ENCODE measurements at places on chromosomes 11 and 22.

DNA sequence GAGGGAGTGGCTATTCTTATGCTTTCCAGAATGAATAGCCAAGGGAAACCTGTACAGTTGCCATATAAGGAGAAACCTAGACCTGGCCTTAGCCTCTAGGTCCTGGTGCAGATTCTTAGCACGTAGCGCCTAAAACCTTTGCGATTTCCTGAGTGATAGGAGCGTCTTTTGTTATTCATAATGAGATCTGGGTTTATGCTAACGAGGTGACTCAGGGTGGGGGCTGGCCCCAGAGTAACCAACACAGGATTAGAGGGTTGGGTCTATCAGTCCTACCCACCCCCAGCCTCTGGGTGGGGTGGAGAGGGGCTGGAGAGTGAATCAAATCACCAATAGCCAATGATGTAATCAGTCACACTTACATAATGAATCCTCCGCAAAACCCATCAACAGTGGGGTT lies 73.4 kb upstream of the PARVG start:
- no peak for DNase-seq

DNA sequence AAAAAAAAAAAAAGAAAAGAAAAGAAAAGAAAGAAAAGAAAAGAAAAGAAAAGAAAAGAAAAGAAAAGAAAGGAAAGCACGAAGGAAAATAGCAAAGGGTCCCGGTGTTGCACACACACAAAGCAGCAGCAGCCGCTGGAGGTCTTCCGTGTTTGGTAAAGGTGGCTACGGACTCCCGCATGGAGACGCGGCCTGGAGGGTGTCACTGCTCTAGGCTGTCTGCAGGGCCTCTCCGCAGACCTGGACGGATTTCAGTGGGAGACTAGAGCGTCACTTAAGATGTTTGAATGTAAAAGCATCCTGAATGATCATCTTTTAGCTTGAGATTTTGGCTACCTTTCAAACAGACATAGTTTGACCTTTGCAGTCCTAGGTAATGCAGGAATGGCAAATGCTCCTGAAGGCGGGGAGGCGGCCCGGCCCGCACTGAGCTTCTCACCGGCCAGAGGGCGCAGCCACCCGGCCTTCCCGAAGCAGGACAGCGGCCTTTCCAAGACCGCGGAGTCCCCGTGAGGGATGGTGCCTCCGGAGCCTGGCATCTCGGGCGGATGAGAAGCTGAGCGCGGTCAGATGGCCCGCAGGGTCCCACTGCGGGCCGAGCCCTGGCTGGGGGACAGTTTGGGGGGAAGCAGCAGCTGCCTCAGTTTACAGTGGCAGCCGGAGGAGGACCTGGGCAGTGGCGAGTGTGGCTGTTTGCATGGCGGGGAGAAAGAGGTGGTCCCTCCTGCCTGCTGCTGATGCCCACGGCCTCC lies 18.5 kb downstream of the KRTAP5-5 start:
- DNase-seq: no peak

GRCh38 chr22:42468841-42469240 lies 36.6 kb upstream of the NFAM1 start:
- DNase-seq: no peak

DNA sequence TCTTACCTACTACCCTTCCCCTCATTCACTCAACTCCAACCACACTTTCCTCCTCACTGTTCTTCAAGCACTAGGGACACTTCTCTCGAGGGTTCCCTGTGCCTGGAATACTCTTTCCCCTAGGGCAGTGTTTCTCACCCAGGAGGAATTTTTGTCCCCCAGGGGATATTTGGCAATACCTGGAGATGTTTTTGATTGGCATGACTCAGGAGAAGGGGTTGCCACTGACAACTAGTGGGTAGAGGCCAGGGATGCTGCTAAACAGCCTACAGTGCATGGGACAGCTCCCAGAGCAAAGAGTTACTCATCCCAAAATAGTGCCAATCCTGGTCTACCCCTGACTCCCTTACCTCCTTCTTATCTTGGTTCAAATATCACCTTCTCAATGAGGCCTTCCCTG lies 40.0 kb downstream of the BTG4 start:
- no peak for DNase-seq

DNA sequence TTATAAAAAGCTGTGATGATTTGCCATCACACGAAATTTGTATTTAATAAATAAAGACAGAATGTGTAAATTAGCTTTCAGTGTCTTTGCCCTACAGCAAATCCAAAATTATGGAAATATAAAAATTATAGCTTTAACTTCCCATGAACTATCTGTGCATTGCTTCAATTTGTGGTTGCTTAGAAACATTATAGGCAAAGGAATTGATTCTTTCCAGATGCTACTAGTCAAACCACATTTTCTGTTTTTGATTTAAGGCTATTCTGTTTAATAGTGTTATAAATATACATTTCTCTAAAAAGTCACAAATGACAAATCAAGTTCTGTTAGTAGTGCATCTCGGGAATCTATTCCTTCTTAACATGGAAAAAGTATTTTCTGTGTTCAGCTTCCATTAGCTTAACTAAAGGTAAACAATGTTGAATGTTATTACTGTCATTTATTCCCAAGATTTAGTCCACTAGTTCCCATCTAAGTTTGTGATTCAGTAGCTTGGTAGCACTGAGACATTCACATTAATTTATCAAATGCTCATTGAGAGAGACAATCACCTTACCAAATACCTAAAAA lies 1086.3 kb upstream of the CCDC90B start:
- no peak for DNase-seq

DNA sequence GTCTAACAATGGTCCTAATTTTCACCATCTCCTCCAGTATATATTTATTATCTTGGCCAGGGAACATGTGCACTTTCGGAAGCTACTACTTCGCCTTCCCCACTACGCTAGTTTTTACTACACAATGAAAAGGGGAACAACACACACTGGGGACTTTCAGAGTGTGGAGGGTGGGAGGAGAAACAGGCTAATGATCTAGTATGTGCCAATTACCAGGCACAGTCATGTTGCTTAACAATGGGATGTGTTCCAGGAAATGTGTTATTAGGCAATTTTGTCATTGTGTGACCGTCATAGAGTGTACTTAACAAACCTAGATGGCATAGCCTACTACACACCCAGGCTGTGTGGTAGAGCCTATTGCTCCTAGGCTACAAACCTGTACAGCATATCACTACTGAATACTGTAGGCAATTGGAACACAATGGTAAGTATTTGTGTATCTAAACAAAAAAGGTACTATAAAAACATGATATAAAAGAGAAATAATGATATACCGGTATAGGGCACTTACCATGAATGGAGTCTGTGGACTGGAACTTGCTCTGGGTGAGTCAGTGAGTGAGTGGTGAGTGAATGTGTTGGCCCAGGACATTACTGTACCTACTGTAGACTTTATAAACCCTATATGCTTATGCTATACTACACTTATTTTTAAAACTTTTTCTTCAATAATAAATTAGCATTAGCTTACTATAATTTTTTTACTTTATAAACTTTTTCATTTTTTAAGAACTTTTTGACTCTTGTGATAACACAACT lies 20.1 kb upstream of the CUL5 start:
- DNase-seq: no peak

DNA sequence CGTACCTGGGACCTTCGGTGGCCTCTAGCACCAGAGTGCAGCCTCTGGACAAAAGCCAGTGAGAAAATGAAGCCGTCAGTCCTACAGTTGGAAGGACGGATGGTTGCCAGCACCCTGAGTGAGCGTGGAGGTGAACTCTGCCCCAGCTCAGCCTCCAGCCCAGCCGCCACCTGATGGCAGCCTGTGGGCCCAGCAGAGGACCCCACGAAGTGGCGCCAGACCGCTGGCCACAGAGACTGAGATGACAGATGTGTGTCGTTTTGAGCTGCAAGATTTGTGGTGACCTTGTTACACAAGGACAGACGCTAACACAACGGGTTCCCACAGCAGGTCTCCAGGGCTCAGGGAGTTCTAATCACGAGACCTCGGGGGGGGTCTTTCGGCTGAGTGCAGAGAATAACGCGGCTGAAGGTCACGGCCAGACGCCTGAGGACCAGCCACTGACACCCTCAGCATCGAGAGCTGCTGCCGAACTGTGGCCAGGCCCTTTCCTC lies 75.0 kb downstream of the BRD1 start:
- peak; percentile 45 for DNase-seq

DNA sequence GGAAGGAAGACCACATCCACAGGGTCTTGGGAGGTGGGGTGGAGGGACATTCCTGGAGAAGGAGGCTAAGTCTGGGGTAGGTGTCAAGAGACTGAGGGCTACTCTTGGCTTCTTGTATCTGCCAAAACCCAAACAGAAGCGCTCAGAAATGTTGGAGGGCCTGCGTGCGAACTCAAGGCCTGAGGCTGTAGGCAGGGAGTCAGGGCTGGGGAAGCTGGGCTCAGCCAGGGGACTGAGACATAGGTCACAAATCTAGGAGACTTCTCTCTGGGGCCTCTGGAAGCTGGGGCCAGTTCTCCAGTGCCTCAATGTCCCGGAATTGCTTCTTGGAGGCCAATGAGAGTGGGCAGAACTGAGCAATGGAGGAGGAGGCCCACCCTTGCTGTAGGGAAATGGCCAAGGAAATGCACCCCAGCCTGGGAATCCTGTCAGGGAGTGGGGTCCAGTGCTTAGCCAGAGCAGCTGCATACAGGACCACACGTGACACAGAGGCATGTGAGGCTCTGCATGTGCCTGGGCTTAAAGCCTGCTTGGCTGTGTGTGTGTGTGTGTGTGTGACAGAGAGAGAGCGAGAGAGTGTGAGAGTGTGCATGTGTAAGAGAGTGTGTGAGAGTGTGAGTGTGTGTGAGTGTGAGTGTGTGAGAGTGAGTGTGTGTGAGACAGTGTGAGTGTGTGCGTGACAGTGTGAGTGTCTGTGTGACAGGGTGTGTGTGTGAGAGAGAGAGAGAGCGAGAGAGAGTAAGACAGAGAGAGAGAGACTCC lies 141.3 kb downstream of the ST3GAL4 start:
- peak; percentile 21 for DNase-seq

DNA sequence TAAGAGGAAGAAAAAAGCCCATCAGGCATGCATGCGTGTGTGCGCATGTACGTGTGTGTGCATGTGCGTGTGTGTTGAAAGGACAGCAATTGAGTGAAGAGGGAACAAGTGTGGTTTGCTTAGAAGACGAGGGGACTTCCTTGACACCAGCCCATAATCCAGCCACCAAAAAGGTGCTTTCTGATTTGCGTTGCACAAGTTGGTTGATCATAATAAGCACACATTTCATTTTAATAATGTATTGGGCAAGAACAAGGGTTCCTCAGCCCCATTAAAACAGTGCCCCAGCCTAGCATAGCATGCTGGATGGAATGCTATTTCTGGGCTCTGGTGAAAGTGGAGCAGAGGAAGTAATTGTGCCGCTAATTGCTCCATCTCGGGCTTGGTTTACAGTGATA lies 493.2 kb downstream of the MIAT start:
- DNase-seq: no peak

DNA sequence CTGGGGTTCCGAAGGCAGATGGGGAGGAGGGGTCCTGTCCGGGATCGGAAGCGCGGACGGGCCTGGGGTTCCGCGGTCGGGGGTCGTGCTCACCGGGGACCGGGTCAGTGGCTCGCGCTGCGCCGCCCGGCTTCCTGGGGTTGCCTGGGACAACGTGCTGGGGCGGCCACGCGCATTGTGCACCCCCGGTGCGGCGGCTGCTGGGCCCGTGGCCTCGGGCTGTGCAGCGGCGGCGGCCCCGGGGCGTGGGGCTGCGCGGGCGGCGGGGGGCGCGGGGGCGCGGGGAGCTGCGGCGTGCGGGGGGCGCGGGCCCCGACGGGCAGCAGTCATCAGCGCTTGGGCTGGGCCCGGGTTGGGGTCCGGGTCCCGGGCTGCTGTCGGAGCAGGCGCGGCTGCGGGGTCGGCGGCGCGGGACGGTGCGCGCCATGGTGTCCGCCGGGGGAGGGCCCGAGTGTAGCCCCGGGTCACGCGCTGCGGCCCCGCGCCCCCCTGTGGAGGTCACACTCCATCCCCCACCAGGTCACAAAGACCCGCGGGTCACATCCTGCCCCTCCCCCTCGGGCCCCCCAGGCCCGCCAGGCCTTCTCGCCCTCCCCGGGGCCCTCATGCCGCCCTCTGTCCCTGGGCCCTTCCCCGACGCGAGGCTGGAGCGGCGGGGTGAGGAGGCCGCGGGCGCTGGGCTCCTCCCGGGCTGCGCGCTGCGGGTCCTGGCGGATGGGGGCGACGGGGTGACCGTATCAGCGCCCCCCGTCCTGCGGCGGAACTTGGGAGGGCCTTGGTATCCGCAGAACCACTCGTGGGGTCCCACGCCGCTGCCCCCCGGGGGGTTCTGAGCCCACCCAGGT lies at the start of gene TTLL8:
TSS of gene TTLL8 (minus strand) at position 238 of the 845 bp plus-strand sequence.
- DNase-seq: no peak

DNA sequence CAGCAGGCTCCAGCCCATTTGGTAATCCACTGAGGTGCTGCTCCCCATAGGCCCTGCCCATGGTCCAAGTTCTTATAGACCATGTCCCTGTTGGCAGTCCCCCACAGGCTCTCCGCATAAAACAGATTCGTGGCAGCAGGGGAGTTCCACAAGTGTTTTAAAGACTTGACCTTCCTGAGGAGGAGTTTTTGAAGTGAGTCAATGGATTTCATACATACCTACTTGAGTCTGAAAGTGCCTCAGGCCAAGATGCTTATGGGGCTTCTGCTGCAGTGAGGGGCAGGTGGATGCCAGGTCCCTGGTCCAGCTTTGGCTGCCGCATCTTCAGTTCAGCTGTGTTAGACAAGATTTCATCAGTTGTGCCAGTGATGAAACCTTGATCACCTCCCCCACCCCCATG lies 43.3 kb downstream of the CABIN1 start:
- no peak for DNase-seq

Data from sciatic nerve (tissue), 2 donors.